ENCODE measurements at places on chromosomes 4 and X.

GRCh38 chrX:27675493-27675892, 85.3 kb downstream of the DCAF8L2 start:
- DNase-seq, result no peak

DNA sequence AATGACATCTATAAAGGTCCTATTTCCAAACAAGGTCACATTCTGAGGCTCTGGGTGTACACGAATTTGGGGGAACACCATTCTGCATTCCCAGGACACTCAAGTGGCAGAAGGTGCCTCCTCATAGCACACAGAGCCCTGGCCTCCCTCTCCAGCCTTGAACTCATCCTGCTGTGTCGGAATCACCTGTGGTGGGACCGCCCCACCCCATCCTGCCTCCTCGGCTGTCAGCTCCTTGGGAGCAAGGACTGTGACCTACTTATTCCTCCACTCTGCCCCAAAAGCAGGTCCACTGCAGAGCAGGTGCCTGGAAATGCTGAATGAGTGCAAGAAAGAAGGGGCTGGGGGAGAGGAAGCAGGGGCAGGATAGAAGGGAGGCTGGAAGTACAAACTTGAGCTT, 33.5 kb downstream of the HTRA3 start:
- no peak for DNase-seq

- DNase-seq, result no peak
Observed at GRCh38 chrX:9865804-9866472, 79.7 kb downstream of the SHROOM2 start.

GRCh38 chrX:44903107-44903506, 30.1 kb downstream of the KDM6A start:
- DNase-seq, result no peak

GRCh38 chr4:3059943-3060342, 14.4 kb downstream of the HTT-AS start:
- no peak for DNase-seq

- DNase-seq, result no peak
Observed at GRCh38 chrX:154082396-154083125, 15.0 kb downstream of the MECP2 start.

All from NCI-H748 treated with DMSO at 0.1 percent for 48 hours (cell line).